GM23248 (cell line): ENCODE measurements at places on chromosomes 16 and 17.

DNA sequence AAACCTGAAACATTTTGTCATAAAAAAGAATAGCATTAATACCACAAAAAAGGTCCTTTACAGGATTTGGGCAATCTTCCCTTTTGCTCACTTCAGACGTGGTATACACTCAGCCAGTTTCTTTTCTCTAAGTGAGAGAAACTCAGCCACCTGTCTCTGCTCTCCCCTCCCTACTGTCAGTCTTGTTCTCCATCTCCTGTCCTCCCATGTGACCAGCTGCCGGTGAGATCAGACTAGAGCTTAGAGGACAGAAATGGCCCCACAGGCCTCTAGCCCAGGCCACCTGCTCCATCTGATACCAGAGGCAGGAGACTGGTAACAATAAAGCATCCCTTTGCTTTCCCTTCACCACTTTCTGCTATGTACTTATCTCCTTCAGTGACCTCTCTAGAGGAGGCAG lies 34.9 kb downstream of the CMC2 start:
- DNase-seq, result no peak

GRCh38 chr17:41930009-41930832 lies at the start of gene ODAD4:
Gene ODAD4, plus strand, starts transcription at chr17:41930617. Its CDS starts 107 bp downstream, at chr17:41930724.
- DNase-seq, result peak; percentile 99

DNA sequence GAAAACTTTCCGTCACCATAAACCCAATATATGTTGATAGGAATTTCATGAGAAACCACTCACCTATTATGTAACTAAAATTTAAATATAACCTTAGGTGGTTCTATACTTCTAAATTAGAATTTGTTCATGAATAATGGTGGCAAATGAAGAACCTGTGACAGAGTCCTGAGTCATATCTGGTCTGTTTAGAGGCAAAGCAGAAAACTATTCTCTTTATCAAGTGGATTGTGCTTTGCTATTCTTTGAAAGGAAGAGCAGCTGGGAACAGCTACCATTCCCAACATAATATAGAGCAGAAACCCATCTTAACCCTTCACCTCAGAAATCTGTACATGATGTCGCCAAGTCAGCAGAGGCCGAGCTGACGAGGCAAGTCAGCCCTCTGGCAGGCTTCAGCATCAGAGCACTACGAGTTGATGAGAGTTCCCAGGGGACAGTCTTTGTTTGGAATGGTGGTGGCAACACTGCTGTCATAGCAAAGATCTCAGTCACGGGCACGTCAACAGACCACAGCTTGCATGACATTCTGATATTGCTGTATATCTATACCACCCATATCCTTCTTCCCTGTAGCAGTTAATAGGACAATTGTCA lies 631.9 kb upstream of the CA10 start:
- no peak for DNase-seq

DNA sequence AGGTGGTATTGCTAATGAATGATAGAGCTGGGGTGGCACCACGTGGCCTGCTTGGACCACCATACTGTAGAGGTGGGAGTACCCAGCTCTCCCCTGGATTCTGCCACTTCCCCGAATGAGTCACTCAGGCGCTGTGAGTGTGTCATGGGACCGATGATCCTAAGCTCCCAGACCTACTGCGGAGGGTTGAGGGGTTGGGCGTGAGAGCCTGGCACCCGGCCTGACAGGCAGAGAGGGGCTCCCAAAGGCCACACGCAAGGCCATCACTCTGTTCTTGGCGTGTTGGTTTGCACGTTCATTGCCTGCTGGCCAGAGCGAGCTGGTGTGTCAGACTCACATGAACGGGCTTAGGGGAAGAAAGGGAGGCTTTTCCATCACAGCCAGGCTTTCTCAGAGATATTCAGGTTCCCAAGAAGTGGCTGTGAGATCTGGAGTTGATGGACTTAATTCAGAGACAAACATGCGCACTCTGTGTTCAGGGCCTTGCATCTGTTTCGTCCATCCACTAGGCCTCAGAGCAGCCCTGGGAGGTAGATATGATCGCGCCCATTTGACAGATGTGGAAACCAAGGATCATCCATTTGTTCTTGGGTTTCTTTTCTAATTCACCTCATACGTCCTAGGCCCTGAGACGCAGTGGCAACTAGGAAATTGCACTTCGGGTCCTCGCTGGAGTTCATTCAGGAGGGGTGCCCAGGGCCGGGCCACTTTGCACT lies 41.4 kb downstream of the CMIP start:
- peak; percentile 87 for DNase-seq

DNA sequence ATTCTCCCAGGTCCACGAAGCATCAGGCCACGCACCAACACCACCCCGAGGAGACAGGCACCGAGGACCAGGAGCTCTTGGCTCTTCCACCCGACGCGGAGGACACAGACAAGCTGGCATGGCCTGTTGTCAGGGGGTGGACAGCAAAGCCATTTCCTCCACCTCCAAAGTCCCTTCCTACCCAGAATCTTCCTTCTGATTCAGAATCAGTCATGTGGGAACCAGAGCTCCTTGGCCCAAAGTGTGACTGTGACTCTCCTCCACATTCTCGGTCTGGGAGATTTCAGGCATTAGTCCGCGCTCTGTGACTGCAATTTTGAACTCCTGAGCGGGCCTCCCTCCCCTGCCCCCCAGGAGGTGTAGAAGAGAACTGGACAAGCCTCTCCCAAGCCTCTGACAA lies 9.2 kb downstream of the DNAH17 start:
- DNase-seq, result peak; percentile 30

GRCh38 chr16:87837627-87838289 lies 31.5 kb downstream of the SLC7A5 start:
- no peak for DNase-seq

GRCh38 chr17:57440522-57441269 lies 184.4 kb downstream of the MSI2 start:
- DNase-seq, result peak; percentile 78

DNA sequence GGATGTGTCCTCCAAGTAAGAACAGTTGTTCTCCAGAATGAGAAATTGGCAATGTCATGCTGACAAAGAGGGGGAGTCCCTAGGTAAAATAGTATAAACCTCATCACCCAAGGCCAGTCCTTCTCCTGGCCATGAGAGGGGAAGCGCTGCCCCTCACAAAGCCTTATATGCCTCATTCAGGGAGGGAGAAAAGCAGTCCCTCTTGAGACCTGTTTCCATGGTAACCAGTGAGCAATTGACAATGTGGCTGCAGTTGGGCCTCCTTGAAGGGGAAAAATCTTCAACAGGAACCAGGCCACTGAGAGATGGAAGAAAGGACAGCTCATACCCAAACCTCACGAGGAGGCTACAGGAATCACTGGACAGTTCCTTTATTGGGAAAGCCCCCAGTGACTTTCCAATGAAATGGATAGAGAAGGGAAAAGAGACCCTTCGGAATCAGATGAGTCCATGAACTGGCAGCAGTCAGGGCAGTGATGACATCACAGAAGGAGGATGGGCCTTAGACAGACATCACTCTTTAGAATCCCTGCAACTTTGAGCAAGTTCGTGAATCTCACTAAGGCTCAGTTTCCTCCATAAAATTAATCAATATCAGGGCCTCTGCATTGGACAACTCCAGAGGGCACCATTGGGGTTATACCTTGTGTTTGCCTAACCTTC lies 275.7 kb downstream of the TOX3 start:
- DNase-seq, result no peak

DNA sequence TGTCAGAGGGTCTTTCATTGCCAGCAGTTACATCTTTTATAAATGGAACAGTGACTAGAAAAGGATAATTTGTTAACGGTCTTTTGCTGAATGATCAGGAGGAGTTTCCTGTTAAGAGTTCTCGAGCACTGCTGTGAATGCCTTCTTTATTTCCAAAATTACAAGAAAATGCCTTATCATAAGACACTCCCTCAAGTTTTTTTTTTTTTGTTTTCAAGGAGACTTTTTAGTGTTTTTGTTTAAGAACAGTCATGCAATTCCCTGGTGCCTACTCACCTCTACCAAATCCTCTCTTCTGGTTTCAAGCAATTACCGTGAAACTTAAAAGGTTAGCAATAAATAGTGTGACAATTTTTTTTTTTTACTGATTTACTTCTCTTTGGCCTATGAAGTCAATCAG lies 19.0 kb upstream of the VWA3A start:
- DNase-seq, result peak; percentile 9

GRCh38 chr17:67066717-67067116 lies 22.4 kb downstream of the CACNG1 start:
- no peak for DNase-seq

- DNase-seq, result peak; percentile 62
Observed at GRCh38 chr17:14019186-14019956, 49.9 kb upstream of the COX10 start.

- DNase-seq, result no peak
Observed at GRCh38 chr16:86824751-86825296, 246.5 kb downstream of the FOXL1 start.

DNA sequence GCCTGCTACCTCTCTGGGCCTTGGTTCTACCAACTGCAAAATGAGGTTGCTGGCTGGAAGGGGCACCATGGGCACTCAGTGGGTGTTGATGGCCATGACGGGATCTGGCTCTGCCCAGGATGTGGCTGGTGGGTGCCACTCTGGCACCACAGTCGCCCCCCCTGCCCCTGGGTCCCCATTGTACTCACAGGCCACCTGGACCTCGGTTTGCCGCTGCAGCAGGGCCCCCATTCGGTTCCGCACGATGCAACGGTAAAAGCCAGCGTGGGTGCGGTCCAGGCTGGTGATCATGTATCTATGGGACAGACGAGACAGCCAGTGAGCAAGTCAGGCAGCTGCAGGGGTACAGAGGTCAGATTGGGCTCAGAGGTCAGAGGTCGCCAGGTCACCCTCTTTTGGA lies 160.1 kb upstream of the CDC42EP4 start:
- no peak for DNase-seq

- no peak for DNase-seq
Observed at GRCh38 chr17:55746466-55746865, 4.4 kb upstream of the PCTP start.

- DNase-seq, result no peak
Observed at GRCh38 chr17:54909766-54910165, 9.1 kb downstream of the TOM1L1 start.

GRCh38 chr17:12136646-12137045 lies 116.0 kb downstream of the MAP2K4 start:
- no peak for DNase-seq

DNA sequence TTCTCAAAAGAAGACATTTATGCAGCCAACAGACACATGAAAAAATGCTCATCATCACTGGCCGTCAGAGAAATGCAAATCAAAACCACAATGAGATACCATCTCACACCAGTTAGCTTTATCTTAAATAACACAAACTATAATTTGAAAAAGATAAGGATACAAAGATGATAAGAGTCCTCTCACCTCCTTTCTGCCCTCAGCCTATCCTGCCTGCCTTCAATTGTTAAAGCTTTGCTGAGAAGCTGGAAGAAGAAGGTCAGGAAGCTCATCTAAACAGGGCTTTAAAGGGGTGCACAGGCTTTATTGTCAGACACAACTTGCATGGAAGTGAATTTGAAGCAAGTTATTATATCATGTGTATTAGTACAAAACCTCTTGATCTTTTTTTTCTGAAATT lies 676.3 kb upstream of the GOT2 start:
- no peak for DNase-seq

DNA sequence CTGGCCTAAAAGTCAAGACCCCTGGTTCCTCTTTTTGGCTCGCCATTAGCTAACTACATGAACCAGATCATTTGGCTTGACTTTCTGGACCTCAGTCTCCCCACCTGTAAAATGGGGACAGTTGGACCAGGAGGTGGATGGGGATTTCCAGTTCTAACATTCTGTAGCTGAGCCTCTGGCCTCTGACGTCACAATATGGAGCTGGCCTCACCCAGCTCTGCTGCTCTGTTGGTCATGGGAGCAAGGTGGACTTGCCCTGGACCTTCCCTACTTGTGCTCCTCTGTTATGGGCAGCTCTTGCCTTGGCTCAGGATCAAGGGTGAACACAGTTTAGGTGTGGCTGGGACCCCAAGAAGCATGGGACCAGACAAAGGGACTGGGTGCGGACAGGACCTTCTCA lies 16.5 kb upstream of the KCNH6 start:
- DNase-seq, result no peak

GRCh38 chr17:9053406-9053805 lies 32.1 kb downstream of the NTN1 start:
- no peak for DNase-seq

DNA sequence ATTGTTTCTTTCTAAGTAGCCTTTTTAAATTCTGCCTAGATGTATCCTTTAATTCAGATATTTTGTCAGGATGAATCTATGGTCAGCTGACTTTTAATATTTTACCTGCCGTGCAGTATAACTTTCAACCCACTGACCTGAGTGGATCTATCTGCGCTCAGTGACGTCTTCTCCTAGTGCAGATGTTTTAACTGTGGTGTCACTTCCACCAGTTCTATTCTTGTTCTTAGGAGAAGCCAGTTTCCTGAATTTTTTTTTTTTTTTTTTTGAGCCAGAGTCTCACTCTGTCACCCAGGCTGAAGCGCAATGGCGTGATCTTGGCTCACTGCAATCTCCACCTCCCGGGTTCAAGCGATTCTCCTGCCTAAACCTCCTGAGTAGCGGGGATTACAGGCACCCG lies 5.0 kb upstream of the TM4SF5 start:
- no peak for DNase-seq

- DNase-seq, result no peak
Observed at GRCh38 chr17:75288770-75289114, 491 bp downstream of the SLC25A19 start.

- no peak for DNase-seq
Observed at GRCh38 chr17:6361733-6362132, 73.2 kb downstream of the AIPL1 start.

- peak; percentile 72 for DNase-seq
Observed at GRCh38 chr16:10616756-10617640, 36.6 kb upstream of the EMP2 start.

DNA sequence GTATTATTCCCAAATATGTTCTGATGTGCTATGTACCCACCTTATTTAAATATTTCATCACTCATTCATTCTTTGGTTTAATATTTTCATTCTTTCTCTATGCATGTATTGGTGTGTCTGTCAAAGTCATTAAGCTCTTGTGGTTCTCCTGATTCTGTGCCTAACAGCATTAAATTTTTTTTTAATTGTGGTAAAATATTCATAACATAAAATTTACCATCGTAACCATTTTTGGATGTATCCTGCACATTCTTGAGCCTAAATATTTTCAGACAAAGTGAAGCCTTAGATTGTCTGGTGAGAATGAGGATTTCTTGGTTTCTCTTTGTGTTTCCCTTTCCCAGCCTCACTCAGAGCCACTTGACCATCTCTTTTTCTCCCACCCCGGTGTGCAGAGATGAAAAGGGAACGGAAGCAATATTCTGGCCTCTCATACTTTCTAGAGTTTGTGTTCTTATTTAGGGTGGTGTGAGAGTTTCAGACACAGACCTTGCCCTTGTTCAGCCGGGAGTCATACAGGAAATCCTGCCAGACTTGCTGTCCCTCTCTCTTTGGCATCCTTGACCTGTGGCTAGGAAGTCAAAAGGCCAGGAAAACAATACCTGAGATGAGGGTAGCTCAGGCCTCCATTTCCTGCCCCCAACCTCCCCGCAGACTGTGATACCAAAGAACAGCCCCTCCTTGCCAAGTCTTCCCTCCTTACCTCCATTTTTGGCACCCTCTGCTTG lies 4.9 kb downstream of the CCL5 start:
- DNase-seq, result no peak

- DNase-seq, result no peak
Observed at GRCh38 chr17:49022391-49022941, 25.3 kb downstream of the IGF2BP1 start.

- peak; percentile 99 for DNase-seq
Observed at GRCh38 chr16:67115639-67116038, 5.9 kb downstream of the PHAF1 start.
